ENCODE measurements at places on chromosomes 7 and 10.

- DNase-seq = no peak
Observed at GRCh38 chr10:81759111-81759510, 115.9 kb upstream of the NRG3 start.

- no peak for DNase-seq
Observed at GRCh38 chr7:45681596-45682357, 107.6 kb downstream of the ADCY1 start.

- no peak for DNase-seq
Observed at GRCh38 chr7:149855361-149856305, 17.5 kb downstream of the ZNF862 start.

DNA sequence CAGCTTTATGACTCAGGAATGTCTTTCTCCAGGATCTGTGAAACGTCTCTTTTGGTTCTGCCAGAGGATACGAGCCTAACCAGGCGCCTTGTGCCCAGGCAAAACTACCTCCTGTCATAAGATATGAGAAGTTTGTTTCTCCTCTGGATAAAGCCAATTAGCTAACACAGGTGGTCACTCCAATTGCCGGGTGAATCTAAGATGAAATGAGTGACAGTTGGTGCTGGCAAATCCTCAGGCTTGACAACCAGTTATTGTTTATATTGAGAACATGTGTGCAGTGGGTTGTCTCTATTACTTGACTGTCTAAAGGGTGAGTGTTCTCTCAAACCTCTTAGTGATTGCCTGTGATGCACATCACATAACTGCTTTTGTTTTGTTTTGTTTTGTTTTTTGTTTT is 449.1 kb downstream of the XPNPEP1 start:
- no peak for DNase-seq

DNA sequence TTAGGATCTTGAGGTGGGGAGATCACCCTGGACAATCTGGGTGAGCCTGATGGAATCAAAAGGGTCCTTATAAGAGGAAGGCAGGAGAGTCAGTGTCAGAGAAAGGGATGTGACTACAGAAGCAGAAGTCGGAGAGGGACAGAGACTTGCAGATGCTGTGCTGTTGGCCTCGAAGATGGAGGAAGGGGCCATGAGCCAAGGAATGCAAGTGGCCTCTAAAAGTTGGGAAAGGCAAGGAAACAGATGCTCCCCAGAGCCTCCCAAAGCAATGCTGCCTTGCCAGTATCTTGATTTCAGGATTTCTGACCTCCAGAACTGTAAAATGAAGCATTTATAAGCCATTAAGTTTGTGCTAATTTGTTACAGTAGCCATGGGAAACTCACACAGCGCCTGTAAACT is 165.2 kb downstream of the FANK1 start:
- DNase-seq = no peak

DNA sequence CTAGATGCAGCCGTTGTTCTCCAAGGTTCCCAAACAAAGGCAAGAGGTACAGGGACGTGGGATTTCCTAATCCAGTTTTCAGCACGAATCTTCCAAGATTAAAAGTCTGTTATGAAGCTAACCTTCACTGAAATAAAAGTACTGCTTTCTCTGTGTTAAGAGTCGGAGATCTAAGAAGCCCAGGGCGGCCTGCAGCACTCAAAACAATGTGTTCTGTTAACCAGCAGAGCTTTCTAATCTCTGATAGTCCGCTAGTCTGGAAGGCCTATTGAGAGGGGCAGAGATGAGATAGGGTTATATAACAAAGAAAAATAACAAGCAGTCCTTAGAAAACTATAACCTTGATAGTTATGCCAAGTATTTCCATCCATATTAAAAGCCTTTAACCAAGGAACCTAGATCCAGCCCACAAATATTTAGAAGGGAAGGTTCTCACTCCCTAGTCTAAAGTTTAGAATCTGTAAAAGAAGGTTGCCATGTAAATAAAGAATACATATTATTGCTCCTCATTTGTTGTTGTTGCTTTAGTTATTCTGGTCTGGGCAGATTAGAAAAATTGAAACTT is 106.3 kb upstream of the SVIL start:
- no peak for DNase-seq

- DNase-seq = no peak
Observed at GRCh38 chr10:78927257-78927995, 141.3 kb upstream of the ZMIZ1 start.

GRCh38 chr7:36490419-36490830 is 100.8 kb downstream of the ANLN start:
- no peak for DNase-seq

- no peak for DNase-seq
Observed at GRCh38 chr10:130372222-130372621, 236.0 kb downstream of the GLRX3 start.

DNA sequence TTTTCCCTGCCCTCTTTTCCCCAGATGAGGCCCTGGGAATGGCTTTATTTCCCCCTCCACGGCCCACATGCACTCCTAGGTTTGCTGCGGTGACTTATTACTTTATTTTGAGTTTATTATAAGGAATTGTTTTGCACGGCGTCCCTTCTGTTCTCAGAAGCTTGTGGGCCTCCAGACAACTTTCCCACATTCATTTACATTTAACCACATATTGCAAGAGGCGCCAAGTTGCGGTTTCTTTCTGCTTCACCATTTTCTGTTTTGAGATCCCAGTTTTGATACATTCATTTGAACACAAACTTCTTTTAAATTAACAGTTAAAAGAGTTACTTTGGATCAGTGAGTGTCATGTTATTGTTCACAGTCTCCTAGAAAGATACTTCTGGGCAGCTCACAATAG is 532.5 kb upstream of the MGMT start:
- no peak for DNase-seq

DNA sequence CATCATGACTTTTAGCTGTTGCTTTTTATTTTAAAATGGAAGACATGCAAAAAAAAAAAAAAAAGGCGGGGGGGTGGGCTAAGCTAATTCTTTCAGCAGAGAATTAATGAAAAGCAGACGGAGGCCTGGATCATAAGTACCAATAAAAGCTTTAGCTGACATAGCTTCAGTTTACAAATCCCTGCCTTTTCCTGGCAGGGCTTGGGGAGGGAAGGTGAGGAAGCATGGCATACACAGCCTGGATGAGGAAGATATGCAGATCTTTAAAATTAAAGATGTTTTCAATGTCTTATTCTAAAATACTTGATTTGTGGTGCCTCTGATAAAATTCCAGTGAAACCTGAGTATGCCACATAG is 57.0 kb downstream of the ICA1 start:
- no peak for DNase-seq

GRCh38 chr10:61338146-61338545 is 115.0 kb downstream of the TMEM26 start:
- DNase-seq = no peak

DNA sequence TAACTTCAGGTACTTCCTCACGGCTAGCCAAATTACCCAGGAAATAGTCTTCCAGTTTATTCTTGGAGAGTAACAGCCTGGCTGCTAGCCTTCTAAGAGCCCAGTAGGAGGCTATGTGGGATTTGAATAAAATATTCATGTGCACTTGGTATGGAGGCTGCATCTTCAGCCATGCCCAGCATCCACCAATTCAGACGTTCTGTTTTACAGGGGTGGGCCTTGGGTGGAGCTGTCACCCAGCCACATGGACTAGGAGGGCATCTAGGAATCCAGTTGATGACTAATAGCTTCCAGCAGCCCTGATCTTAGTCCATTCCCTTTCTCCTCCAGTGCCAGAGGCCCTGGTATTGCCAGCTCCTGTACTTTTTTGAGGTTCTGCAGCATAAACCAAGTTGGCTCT is 66.3 kb upstream of the ZRANB1 start:
- DNase-seq = no peak

DNA sequence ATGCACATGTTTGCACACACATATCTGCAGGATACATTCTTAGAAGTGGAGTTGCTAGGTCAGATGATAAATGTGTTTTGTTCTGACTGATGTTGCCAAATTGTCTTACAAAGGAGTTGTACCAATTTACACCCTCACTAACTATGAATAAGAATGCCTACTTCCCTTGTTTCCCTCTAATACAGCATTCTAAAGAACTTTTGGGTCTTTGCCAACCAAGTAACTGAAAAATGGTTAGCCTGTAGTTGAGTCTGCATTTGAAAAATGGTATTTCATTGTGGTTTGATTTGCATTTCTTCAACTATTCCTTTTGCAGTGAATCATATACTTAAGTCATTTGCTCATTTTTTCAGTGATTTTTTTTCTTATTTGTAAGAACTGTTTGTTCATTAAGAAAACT is 48.4 kb downstream of the TMEM26 start:
- no peak for DNase-seq

DNA sequence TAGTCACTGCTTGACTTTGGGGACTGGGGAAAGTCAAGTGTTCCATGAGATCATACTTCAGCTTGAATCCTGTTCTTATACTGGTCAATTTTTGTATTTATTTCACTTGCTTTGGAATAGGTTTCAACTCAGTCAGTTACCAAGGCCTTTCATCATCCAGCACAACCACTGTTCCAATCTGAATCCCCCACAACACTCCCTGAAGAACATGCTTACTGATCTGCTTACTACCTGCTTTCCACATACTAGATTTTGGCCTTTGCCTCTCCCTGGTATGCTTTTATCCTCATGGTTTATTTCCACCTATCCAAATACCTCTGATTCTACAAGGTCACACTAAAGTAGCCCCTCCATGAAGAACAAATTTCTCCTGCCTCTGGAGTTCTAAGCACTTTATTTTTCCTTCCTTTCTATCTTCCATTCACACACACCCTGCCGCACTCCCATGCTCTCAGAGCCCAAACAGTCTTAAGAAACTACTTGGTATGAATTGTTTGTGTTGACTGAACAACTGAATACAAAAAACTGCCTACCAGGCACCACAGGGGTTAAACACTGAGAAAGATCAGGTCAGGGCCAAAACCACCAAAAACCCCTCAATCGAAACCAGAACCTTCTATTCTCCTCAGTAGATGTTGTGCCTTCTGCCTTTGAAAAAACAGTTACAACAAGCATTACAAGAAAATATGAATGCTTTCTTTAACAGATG is 178.1 kb downstream of the AVL9 start:
- DNase-seq = no peak

DNA sequence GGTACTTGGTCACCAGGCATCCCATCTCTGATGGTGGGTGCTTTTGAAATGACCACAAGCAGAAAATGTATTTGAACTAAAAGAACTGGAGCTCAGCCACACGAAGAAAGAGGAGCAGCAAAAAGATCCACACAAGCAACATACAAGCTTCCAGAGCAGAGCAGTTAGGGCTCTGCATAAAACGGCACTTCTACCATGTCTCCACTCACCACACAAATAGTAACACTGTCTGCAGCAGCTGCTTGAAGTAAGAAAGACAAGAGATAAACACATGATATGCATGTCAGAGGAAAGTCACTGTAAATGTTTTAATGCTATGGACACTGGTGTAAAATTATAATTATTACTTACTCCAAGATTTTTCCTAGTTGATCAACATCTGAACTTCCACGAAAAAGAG is 32.5 kb upstream of the FAM133B start:
- no peak for DNase-seq

GRCh38 chr7:43753843-43754242 is 4.6 kb upstream of the BLVRA start:
- DNase-seq = no peak

- DNase-seq = no peak
Observed at GRCh38 chr7:148356303-148356702, 234.3 kb upstream of the C7orf33 start.

- no peak for DNase-seq
Observed at GRCh38 chr10:119378737-119379067, 163.8 kb downstream of the RGS10 start.

GRCh38 chr7:73758581-73759138 is 11.4 kb downstream of the CLDN3 start:
- DNase-seq = no peak

GRCh38 chr10:3571310-3571825 is 213.6 kb downstream of the KLF6 start:
- DNase-seq = no peak

DNA sequence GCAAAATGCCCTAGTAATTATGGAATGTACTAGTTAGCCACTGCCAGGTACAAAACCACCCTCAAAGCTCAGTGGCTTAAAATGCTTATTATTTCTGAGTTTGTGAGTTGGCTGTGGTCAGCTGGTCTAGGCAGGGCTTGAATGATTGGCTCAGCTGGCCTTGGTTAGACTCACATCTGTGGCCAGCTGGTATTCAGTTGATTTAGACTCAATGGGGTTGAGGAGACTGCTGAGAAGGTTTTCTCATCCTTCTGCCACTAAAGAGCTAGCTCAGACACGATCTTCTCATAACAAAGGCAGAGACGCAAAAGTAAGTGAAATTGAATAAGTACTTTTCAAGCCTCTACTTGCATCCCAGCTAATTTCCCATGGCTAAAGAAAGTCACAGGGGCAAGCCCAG is 57.1 kb upstream of the CYP2C18 start:
- no peak for DNase-seq

GRCh38 chr10:18616337-18616736 is 35.0 kb downstream of the NSUN6 start:
- DNase-seq = no peak

DNA sequence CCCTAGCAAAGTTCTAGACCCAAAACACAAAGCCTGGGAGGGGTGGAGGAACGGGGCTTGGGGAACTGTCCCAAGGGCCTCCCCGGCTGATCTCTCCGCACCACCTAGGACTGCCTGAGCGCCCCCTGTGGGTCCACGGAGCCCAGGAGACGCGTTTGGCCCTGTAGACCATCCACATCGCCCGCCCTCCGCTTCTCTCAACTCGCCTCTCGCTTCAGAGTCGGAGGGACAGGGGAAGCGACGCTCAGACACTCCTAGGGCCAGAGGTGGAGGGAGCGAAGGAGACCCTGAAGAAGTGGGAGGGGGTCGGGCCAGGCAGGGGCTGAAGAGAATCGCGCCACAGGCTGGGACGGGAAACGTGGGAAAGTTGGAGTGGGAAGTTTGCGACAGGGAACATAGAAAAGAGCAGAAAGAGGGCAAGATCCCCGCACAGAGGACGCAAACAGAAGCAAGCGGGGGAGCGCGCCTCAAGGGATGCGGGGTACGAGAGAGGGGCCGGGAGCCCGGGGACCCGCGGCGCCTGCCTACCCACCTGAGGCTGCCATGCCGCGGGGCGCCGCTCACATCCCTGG is 378 bp downstream of the PIK3AP1 start:
- DNase-seq = no peak

DNA sequence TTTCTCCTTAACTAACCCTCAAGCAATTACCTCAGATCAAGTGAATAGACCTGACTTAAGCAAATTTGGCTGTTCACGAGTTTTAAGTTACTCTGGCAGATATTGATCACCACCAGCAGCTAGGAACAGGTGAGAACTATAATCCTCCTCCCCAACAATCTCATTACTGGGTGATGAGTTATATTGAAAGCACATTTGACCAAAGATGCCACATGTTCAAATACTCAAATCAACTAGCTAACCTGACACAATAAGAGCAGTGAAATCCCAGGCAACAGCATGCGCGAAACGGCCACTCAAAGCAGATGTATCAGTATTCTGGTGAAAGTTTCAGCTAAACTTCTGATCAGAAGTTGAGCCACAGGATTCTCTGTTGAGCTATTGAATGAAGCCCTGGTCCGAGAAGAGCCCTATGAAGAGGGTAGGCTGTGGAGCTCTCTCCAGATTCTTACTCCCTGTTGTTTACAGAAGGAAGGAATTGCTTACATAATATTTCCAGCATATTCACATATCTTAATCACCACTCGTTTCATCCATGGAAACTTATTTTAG is 52.6 kb downstream of the CAV1 start:
- no peak for DNase-seq

GRCh38 chr7:79507131-79507530 is 53.7 kb upstream of the MAGI2 start:
- DNase-seq = no peak

GRCh38 chr7:7913504-7913903 is 55.1 kb upstream of the GLCCI1 start:
- DNase-seq = no peak

Measured in NCI-H187 (cell line).